ENCODE measurements at places on chromosomes 5 and 9.

DNA sequence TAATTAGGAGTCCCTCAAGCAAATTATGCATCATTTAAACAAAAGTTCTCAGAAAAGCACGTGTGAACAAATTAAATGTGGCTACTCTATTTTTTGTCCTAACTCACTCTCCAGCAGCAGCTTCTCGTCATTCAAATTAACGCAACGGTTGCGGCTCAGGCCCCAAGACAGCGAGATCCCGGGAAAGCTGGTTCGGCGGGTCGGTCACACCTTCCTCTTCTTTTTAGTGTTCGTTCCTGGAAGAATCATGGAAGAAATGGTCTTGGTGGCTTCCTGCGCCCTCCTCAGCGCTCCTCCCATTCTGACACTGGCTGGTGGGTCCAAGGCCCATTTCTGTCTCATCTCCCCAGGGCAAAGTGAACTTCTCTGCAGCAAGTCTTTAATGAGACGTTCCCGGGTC lies 382.8 kb upstream of the IRX1 start:
- no peak for DNase-seq

GRCh38 chr5:112532654-112533360 lies 113.7 kb upstream of the EPB41L4A start:
- DNase-seq: no peak

- no peak for DNase-seq
These were observed 251.2 kb downstream of the SLIT3 start for GRCh38 chr5:169049712-169050111.

- DNase-seq: no peak
These were observed 45.5 kb downstream of the COL27A1 start for GRCh38 chr9:114200721-114201300.

DNA sequence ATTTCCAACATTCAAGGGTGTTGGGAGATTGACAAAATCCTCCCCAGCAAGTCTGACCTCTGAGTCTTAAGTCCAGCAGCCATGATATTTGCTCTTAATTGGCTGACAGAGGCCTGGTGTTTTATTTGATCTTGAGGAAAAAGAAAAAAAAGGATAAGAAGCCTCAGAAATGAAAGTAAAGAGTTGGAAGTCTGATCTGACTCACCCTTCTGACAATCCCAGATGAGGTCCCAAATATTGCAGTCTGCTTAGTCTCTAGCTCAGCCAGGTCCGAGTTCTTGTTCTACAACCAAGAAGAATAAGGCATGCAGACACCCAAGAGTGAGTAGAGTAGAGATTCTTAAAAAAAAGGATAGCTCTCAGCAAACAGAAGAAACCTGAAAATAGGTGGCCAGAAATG lies 632.5 kb upstream of the ST8SIA4 start:
- DNase-seq: no peak

DNA sequence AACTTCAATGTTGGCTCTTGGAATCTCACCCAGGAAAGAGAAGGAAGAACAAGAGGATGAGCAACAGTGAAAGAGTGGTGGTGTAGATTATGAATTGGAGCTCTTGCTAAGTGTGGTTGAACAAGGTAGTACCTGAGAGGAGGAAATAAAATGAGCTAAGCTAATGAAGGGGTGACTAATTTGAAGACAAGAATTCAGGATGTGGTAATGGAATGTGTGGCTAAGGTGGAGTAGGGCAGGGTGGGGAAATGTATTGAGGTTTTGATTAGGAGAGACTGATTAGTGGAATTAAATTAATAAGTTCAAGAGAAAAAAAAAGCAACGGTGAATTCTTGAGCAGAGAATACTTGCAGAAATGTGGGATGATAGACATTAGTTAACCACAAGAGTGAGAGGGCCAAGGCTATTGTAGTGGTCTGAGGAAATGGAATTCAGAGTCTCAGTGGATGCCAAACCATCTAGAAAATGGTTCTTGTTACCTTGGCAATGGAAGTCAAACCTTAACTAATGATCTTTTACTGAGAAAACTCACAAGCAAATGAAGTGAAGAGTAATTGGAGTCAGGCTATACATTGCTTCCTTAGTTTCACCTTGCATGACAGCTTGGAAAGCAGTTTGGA lies 648.3 kb upstream of the ZNF608 start:
- DNase-seq: no peak

DNA sequence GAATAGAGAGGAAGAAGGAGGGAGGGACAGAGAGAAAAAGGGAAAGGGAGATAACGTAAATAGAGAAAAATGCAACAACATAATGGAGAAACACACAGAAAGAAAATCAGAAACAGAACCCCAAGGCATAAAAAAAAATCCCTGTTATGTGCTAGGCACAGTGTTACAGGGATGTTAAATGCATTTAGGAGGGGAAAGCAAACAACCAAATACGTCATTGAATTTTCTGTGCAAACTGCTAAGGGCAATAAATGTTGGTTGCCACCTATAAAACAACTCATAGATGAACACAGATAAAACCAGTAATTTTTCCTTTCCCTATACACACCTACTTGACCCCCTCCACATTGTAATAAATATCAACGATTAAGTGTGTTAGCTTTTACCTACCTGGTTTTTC lies 51.3 kb upstream of the ASTN2 start:
- no peak for DNase-seq

DNA sequence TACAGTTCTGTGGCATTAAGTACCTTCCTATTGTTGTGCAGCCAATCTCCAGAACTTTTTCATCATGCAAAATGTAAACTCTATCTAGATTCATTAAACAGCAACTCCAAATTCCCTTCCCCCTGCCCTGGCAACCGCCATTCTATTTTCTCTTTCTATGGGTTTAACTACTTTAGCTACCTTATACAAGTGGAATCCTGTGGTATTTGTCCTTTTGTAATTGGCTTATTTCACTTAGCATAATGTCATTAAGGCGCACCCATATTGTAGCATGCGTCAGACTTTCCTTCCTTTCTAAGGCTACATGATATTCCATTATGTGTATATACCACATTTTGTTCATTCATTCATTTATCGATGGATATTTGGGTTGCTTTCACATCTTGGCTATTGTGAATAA lies 142.4 kb downstream of the CAAP1 start:
- no peak for DNase-seq

DNA sequence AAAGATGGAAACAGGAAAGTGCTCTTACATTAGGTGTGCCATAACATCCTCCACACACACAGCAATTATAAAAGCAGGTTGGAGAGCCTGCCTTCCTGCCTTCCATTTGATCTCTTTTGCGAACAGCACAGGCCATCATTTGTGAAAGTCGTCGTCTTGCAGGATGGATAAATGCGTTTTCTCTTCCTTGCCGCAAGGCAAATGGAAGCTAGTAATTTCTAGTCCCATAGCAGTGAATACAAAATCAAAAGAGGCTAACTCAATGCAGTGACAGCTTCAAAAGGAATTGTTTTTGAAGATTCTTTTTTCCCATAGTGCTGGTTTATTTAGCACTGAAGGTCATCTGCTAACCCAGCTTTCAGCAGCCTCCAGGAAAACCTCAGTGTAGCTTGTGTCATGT lies 178.8 kb downstream of the GIN1 start:
- DNase-seq: no peak

DNA sequence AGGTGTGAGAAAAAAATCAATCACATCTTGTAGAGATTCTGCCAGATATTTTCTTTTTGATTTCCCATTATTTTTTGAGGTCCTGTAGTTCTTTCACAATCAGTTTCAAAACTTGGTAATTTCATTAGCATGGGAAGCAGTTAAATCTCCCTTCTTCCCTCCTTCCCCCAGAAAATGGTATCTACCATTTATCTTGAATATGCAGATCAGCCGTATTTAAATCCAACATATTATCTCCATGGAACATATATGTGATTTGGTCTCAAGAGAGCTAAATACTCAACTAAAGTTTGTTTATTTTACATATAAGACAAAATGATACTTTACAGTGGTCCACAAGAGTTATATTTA lies 1034.8 kb downstream of the CDH12 start:
- no peak for DNase-seq

- DNase-seq: no peak
These were observed 435.7 kb downstream of the SH3GL2 start for GRCh38 chr9:18014556-18014955.

DNA sequence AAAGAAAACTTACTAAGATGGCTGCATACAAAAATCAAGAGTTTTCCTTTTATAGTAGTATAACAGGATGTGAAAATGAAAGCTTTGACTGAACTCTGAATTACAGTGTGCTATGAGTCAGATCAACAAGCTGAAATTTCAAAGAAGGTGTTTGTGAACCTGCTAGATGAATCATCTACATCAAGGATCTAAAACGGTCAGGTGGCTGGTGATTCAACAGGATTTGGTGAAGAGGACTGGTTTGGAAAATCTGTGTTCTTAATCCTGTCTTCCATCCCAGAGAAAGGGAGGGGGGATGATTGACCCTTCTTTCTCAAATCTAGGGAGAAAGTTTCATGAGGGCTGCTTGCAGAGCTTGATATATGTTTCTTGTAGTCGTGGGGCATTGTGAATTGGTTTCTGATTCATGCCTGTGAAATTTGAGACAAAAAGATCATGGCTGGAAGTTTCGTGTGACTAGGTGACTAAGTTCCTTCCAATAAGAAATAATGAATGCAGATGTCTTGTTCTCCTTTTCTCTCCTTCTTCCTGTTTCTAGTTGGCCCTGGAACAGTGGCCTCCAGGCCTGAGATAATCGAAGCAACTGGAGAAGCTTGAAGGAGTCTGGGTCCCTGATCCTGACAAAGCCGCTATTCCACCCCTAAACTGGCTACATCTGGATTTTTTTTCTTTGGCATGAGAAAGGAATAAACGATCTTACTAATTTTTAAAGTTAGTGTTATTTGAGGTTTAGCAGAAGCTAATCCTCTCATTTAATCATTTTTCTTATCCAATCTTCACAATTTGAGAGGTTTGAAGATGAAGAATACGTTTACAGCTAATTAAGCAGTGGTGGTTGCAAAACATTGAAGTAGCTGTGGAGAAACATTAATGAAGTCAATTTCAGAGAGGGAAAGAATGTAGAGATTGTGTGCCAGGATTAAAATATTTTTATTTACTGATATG lies 67.2 kb downstream of the MRPS30 start:
- DNase-seq: no peak

DNA sequence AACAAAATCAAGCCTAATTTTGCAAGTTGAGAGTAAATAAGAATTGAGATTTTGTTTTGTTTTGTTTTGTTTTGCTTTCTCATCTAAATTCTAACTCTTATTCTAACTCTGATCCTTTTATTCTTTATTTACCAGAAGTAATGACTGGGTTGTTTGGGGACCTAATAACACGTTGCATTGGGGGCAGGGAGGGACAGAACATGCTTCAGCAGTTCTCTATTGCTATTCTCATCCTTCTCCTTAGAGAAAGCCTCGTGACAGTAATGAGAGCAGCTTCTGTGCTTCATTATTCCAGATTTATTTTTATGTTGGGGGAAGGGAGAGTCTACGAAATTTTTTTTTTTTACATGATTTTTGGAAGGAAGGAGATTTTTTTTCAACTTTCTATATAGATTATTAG lies 21.1 kb downstream of the CPEB4 start:
- DNase-seq: no peak

GRCh38 chr5:52743970-52744369 lies 43.7 kb upstream of the ITGA1 start:
- DNase-seq: no peak

DNA sequence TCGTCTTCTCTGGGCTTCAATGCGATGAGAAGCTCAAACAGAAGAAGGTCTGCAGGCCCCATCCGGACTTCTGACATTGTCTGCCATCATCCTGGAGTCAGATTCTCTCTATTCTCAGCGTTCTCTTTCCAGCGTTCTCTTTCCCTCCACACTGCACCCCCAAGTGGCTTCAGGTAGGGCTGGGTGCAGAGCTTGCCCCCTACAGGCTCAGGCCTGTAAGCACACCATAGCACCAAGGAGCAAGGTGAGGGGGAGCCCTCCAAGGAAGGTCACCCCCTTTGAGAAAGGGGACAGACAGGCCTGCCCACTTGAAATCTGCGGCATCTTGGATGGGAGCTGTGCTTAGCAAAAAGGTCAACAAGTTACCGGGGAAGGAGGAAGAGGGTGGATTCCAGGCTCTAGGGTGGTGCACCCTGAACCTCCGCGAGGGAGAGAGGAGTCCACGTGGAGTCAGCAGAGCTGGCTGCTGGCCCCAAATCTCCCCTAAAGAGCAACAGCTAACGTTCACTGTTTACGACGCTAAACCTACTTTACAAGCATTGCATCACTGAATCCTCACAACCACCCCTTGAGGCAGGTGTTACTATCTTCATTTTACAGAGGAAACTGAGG lies 27.5 kb downstream of the GPX3 start:
- DNase-seq: no peak

GRCh38 chr5:60551250-60551649 lies 148.7 kb downstream of the DEPDC1B start:
- no peak for DNase-seq

- no peak for DNase-seq
These were observed 7.6 kb upstream of the FAM240B start for GRCh38 chr9:38727497-38728001.

DNA sequence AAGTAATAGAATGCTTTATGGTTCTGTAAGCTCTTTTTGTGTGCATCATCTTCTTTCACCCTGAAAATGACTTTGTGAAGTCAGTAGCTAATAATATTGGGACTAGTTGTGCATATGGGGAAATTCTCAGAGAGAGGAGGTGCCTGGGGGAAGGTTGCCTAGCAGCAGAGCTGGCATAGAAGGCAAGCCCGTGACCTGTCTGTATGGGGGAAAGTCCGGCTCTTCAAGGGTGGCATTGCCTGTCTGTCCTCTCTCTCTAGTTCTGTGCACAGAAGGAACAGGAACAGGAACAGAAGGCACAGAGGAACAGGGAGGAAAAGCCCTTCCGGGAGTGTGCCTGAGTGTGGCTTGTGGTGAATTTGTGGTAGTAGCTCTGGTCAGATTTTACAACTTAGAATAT lies 33.1 kb downstream of the SH3GL2 start:
- DNase-seq: no peak

DNA sequence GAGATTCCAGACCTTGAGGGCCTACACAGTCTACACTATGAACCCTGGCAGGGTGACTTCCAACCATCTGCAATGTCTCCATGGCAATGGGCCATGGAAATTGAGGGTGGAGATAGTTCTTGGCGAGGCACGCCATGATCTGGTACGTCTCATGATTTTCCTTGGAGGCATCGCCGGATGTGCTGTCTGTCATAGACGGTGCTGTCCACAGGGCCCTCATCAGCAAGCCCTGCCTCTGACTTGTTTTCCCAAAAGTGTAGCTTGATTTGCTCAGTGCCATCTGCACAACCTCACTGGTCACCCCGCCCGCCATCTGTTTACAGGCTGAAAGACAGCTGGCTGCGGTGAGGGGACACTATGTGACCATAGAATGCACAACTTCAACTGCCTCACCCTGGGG lies 73.5 kb downstream of the BOD1 start:
- no peak for DNase-seq

- DNase-seq: no peak
These were observed 1808.8 kb upstream of the ACO1 start for GRCh38 chr9:30575691-30576090.

DNA sequence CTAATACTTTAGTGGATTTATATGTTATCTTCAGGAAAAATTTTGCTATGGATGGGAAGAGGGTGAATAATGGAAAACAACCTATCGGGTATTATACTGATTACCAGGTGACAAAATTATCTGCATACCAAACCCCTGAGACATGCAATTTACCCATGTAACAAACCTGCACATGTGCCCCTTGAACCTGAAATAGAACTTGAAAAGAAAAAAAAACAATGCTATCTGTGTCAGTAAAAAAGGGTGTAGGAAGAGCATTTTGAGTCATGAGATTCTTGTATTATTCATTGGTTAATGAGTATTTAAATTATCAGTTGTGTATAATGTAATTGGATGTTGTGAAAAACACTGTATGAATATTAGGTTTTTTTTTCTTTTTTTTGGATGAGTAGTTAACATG lies 75.4 kb downstream of the PRR16 start:
- no peak for DNase-seq

Data from KG1 (cell line).